ENCODE measurements at places on chromosomes 11 and 22.

DNA sequence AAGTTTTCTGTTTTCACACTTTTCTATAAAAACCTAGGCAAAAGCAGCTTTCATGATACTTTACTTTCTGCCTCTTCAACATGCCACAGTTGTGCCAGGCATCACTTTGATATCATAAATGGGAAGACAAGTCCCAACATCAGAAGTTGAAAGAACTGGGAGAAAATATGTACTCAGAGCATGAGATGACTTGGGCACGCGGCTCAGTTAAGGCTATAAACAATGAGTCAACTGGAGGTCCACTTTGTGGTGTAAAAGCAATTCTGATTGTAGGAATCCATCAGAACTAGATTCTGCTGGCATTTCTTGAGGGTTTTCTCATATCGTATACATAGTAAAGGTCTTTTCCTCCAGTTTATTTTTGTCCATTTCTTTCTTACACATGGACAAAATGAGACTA is 109.7 kb upstream of the USP47 start:
- no peak for DNase-seq

DNA sequence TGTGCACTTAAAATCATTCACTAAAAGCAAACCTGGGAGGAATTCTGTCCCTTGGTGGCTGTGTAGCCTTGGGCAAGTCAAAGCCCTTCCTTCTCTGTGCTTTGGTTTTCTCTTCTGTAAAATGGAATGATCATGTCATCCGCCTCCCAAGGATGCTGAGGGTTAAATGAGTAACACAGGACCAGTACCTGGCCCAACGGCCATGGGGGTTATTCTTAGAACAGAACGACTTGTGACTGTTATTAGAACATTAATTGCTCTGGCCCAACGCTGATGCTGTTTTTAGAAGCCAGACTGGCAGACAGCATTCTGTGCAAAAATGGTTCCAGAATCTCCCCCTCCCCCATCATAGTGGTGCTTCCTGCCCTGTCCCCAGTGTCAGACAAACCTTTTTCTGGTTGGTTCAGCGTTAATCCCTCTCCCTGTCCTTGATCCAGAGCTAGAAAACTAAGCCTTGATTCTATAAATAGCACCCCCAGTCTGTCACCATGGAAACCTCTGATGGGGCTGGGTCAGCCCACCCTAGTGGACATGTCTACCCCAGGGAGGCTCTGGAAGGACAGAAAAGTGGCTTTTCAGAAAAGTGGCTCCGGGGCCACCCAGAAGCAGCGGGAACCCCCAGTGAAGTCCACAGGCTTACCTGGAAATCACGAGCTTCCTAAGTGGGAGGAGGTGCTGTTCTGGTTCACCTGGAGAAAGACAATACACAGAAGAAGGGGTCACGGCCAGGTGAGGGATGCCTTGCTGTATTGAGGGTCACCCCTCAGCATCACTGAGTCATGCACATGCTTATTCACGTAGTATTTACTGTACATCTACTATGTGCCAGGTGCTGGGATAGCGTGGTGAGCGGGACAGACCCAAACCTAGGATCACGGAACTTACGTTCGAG is 15.5 kb upstream of the TFIP11 start:
- DNase-seq, result no peak

- DNase-seq, result no peak
Observed at GRCh38 chr11:91966368-91966767, 258.2 kb upstream of the FAT3 start.

GRCh38 chr11:130508913-130509312 is 60.5 kb downstream of the ADAMTS15 start:
- no peak for DNase-seq

- no peak for DNase-seq
Observed at GRCh38 chr11:62423012-62423411, 4.2 kb downstream of the SCGB1A1 start.

GRCh38 chr22:47918276-47918921 is 1155.9 kb downstream of the TBC1D22A start:
- no peak for DNase-seq

DNA sequence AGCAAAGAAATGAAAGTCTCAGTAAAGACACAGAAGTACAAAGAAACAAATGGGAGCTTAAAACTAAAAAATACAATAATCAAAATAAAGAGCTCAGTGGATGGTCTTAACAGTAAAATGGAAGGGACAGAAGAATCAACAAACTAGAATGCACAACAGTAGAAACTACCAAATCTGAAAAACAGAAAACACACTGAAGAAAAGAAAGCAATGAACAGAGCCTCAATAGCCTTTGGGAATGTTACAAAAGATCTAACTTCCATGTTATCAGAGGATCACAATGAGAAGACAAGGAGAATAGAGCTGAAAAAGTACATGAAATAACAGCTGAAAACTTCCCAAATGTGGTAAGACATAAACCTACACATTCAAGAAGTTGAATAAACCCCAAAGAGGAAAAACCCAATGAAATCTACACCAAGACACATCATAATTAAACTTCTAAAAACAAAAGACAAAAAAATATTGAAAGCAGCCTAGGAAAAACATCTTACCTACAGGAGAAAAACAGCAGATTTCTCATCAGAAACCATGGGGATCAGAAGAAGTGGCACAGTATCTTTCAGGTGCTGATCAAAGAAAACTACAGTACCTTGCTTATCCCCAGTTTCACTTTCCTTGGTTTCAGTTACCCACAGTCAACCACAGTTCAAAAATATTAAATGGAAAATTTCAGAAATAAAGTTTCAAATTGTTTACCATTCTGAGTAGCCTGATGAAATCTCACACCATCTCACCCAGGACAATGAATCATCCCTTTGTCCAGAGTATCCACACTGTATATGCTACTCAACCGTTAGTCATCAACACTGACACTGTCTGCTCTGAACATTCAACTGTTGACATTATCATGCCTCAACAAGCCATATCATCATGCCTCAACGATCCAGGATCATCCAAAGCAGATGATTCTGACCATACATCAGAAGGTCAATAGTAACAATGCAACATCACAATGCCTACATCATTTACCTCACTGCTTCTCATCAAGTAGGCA is 22.2 kb downstream of the RRAS2 start:
- DNase-seq, result peak; percentile 82

DNA sequence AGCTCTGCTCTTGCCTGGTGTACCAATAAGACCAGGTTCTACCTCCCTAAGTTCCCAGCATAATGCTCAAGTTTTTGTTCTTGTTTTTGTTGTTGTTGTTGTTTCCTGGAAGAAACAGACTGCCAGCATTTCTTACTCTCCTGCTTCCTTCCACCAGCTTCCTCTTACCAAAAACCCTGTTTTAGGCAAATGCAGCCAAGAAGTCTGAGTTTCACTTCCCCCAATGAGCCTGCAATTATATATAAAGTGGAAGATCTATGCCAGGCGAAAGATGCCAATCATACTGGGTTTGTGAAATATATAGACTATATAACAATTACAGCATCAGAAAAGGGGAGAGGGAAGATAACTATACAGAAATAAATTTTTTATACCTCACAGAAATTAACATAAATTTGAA is 931.5 kb upstream of the FAT3 start:
- no peak for DNase-seq

Measured in AG04450 (cell line).